ENCODE measurements at places on chromosomes 2 and 18.

GRCh38 chr2:17519486-17519885, 1.2 kb upstream of the RAD51AP2 start:
- no peak for DNase-seq

- no peak for DNase-seq
These were observed 7.7 kb downstream of the FHL2 start for GRCh38 chr2:105391058-105391627.

DNA sequence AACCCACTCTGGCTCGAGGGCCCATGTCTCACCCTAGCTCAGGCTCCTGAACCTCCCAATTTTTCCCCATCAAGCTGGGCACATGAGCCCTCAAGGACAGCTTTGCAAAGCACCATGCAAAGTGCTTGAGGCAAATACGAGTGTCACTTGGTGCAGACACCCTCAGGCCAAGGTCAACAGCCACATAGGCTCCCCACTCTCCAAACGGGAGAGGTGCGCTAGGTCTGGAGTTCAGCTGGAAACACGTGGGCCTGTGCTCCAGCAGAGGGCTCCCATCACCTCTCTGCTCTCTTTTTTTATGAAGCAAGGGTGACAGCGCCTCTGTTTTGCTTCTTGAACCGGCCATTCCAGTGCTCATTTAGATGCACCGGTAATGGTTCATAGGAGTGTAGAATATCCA, 11.9 kb upstream of the ARHGAP25 start:
- DNase-seq: no peak

DNA sequence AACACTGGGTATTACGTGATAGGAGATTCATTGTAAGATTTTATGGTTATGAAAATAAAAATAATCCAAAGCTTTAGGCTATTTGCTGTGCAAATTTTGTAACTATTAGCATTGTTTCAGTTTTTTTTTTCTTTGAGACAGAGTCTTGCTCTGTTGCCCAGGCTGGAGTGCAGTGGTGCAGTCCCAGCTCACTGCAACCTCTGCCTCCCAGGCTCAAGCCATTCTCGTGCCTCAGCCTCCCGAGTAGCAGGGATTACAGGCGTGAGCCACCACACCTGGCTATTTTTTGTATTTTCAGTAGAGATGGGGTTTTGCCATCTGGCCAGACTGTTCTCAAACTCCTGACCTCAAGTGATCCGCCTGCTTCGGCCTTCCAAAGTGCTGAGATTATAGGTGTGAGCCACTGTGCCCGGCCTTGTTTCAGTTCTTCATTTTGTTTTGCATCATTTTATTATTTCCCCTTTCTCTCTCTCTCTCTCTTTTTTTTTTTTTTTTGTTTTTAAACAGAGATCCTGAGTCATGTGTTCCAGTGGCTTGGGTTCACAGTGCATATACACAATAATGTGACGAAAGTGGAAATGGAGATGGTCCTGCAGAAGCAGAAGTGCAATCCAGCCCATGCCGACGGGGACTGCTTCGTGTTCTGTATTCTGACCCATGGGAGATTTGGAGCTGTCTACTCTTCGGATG, 25.8 kb downstream of the CASP10 start:
- DNase-seq: no peak

DNA sequence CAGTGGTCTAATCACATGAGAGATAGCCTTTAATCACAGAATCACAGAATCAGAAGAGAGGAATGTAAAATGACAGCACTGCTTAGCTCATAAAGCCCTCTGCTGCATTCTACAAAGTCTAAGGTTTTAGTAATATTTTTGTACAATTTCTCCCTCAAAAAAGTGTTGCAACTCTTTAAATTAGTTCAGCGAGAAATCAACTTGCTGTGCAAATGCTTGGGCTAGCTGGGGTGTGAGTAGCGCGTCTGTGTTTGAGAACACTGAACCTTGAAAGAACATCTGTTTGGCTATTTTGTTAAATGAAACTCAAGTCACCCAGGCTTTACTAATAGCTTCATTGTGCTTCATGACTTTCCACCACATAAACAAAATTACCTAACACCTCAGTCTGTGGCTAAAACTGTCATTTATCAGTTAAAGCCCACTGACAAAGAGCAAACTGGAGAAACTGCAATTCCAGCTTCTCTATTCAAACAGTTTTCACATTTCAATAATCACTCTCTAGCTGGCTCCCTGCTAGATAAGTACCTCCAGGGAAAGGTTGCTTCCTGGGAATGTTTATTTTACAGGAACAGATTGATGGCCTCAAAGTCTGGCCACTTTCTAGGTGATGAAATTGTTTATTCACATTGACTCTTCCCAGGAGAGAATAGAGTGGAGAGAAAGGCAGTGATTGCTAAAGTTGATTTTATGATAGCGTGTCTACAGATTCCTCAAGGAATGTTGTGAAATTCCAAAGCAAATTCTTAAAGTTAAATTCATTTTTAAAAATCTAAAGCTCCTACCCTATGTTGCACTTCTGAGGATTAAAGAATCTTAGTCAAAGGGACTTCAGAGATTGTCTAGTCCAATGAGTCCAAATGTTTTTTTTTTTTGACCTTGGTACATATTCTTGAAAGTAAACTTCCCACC, 36.0 kb upstream of the STAT1 start:
- no peak for DNase-seq

DNA sequence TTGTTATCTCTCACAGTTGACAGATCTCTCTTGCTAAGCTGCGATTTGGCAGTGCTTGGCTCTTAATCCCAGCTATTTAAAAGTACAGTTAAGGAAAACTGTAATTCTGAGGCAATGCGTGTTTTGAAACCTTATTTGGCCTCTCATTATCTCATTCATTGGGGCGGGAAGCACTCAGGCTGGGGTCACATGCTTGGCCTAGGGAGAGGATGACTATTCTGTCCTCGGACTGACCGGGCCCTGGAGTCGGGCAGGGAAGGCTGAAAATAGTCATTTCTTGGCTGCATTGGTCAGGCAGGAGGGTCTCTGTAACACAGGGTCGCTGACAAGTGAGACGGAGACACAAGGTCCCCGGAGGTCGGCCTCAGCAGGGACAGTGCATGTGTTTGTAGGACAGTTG, 20.2 kb upstream of the EMILIN2 start:
- no peak for DNase-seq

DNA sequence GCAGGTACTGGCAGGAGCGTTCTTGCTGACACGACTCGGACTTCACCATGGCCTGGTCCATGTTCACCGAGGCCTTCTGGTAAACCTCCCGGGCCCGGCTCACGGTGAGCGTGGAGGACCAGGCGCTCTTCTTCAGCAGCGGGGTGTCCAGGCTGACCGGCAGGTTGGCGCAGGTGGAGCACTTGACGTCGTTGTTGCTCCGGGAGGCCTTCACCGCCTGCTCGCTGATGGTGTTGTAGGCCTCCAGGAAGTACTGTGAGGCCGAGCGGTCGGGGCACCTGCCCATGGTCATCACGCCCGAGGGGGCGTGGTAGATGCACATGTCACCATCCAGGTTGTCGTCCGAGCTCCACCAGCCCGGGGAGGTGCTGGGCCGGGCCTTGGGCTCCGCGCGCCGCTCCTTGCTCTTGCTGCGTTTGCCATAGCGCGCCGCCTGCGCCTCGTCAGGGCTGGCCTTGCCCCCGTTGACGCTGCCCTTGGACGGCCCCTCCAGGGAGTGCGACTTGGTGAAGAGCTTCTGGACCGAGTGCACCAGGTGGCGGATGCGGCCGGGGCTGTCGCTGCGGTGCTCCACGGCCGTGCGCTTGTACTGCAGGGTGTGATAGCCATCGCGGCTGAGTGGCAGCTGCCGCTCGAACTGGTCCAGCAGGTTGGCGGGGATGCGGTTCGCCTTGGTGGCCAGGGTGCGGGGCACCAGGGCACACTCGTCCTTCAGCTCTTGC, 429.3 kb downstream of the TGIF1 start:
- DNase-seq: no peak

DNA sequence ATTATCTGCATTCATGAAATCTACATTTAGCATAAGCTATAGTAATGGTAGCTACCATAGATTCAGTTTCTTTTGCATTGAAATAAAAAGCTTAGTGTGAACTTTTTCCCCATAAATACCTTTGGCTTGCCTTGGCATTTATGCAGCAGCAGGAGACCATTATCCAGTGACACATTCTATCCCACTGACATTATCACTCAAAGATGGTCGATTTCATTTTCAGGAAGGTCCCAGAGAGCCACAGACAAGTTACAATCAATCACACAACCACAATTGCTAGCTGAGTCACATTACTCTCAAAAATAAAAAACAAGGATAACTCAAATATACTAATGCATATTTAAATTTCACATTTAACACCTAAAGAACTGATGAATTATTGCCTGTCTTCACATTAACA, 512.7 kb upstream of the CDH2 start:
- no peak for DNase-seq

DNA sequence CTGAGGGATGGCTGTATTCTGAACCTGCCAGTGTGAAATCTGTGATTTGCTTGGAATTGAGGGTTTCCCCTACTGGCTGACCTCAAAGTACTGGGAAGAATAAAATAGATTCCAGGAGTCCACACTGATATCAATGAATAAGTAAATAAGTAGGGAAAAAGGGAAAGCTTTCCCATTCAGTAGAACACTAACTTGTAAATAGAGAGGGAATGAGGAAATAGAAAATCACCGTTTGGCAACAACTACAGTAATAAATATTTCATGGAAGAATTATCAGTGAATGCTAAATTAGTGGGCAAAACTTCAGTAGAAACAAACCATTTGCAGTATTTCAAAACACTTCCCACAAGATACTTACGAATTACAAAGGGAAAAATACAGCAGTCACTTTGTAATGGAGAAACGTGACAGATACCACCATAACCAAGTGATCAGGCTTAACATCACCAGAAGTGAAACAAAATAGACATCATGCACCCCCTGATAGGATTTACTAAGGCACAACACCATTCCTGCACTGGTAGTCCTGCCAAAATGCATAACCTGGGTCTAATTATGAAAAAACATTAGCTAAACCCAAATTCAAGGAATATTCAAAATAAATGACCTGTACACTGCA, 88.5 kb downstream of the ICA1L start:
- DNase-seq: no peak

GRCh38 chr2:126761256-126761980, 105.5 kb downstream of the GYPC start:
- no peak for DNase-seq

- DNase-seq: no peak
These were observed 716.4 kb downstream of the RNF144A start for GRCh38 chr2:7633566-7634153.

- no peak for DNase-seq
These were observed at the start of gene CNRIP1 for GRCh38 chr2:68319398-68320117. CNRIP1 (minus strand) TSS chr2:68319949; CDS start chr2:68319400, 549 bp downstream.

Measured in stimulated activated naive CD8-positive, alpha-beta T cell treated with anti-CD3 and anti-CD28 coated beads, Interleukin-15, amount 100 ng/mL, for 72 hours (primary cell).